Activated T-cell treated with anti-CD3 and anti-CD28 coated beads for 4 hours (primary cell): ENCODE measurements at places on chromosomes 1 and 21.

DNA sequence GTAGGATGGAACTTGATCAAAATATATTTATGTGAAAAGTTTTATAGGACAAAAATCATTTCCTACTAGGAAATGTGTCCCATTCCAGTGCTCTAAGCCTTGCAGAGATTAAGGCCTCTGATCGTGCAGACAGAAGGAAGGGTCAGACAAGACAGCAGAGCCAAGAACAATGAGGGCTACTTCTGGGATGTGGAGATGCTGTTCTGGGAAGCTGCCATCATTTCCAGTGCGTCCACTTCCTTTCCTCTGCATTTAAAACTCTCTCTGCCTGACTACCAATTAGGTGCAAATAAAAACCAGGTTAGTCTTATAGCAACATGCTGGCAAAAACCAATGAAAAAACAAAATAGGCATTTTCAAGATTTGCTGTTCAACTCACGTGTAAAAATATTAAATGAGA, 36.1 kb downstream of the BEND5 start:
- DNase-seq: no peak

DNA sequence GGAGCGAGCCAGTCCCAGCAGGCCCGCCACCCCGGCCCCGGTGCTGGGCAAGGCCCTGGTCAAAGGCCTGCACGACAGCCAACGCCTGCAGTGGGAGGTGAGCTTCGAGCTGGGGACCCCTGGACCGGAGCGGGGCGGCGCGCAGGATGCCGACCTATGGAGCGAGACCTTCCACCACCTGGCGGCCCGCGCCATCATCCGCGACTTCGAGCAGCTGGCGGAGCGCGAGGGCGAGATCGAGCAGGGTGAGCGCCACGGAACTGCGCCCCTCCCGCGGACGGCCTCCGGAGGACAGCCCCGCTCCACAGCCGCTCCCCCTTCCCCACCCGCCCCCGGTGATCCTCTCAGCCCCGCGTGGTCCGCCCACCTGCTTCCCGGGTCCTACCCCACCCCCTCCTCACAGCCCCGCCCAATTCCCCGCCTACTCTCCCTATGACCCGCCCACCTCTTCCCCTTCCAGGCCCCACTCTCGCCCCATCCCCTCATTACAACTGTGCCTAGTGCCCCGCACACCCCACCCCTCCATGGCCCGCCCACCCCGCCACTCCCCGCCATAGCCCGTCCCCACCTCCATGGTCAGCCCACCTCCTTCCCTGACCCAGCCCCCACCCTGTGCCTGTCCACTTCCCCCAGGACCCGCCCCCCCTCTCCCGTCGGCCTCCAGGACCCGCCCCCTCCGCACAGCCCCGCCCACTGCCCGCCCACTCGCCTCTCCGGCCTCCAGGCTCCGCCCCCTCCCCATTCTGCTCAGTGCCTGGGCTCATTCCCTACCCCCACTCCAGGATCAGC, 52.7 kb downstream of the VWA5B1 start:
- DNase-seq: peak; percentile 26

DNA sequence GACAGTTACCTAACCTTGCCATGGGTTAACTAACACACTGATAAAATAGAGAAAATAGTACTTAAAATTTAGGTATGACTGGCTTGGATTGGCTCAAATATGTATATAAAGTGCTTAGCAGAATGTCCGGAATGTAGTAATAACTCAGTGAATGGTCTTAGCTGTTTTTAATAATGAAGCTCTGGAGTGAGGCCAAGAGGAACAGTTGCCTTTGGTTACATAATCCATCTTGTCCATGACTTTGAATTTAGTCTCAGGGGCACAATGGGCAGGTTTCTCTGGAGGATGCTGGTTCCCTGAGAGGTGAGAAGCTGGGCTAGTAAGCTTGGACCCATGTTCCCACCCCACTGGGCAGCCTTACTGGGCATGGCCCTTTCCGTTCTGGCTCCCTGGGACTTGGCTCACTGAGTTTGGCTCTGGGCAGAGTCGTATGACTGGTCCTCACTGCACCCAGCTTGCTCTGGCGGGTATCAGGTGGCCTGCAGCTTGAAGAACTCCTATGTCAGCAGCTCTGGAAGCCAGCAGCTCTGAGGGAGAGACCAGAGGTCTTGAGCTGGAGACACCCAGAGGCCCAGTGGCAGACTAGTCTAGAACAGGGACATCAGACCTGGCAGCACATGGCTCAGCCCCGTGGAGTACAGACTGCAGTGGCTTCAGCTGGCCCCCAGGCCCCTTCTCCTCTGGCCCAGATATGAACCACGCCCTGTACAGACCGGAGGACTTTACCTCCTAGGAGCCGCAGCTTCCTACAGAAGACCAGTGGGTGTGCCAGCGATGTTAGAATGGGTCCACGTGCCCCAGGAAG, 40.4 kb downstream of the TENT5C start:
- no peak for DNase-seq

- no peak for DNase-seq
These were observed 225.9 kb downstream of the SPATA17 start for GRCh38 chr1:217857061-217857460.

GRCh38 chr21:33208534-33208933, 21.2 kb upstream of the IFNAR2 start:
- DNase-seq: no peak
